ENCODE measurements at places on chromosomes 16 and 17.

- no peak for DNase-seq
These were observed 115.5 kb upstream of the SMURF2 start for GRCh38 chr17:64777415-64778239.

DNA sequence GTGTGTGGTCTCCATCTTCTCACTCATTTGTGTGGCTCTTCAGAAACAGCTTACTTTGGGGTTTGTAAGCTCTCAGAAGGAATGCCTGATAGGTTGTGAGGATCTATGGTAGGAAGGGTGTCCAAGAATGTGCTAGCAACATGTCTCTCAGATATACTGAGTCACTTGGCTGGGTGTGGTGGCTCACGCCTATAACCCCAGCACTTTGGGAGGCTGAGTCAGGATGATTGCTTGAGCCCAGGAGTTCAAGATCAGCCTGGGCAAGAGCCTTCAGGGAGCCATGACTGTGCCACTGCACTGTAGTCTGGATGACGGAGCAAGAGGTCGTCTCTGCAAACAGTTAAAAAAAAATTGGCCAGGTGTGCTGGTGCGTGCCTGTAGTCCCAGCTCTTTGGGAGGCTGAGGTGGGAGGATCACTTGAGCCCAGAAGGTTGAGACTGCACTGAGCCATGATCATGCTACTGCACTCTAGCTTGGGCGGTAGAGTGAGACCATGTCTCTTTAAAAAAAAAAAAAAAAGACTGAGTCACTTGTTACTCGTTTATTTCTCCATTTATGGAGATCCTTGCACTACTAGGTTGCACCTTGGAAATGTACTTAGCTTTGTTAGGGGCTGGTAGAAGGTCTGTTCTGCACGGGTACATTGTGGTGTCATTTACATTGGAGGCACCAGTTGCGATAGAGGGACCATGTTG lies 232.0 kb downstream of the SNX29 start:
- DNase-seq: no peak

DNA sequence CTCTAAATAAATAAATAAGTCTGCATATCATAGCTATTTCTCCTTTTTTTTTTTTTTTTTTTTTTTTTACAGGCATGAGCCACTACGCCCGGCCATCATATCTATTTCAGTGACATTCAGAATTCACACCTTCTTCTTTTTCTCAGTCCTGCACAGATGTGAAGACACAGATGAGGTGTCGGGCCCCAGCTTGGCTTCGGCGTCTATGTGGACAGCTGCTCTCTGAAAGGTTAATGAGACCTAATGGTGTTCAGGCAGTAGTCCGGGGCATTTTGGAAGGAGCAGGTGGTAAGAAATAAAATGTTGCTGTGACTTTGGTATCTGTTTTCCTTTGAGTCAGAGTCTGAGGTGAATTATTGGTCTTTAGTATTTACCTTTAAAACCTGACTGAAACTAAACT lies 23.6 kb downstream of the TANGO6 start:
- DNase-seq: no peak

- DNase-seq: no peak
These were observed 30.3 kb upstream of the CDC42EP4 start for GRCh38 chr17:73342050-73342522.

DNA sequence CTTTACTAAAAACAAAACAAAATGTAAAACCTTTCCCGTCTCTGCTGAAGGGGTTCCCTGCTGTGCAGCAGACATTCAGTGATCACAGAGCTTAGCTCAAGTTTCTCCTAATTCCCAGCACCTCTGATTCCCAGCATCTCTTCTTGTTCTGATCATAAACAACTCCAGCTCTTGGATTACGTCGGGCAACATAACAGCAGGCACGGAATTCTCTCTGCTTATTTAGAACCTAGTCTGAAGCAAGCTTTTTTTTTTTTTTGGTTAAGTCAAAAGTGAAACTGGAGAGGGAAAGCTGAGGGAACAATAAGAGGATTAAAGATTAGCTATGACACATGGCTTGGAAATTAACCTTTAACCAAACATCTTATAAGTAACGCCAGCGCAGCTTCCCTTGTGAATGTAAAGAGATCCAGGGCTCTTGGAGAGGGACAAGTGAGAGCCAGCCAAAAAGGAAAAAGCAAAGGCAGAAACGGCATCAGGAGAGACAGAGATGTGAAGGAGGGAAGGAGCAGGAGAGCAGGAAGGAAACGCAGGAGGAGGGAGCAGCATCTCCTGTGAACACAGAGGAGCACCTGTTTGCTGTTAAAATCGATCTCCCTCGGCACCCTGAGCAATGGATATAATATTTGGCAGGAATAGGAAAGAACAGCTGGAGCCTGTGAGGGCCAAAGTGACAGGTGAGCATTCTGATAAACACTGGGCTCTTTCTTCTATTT lies at the start of gene BCO1:
Gene BCO1, plus strand, starts transcription at position 394 of the 716 bp plus-strand sequence. Its CDS starts 220 bp downstream, at position 614.
- DNase-seq: no peak

GRCh38 chr17:50955160-50955559 lies 89.0 kb upstream of the TOB1 start:
- DNase-seq: no peak

DNA sequence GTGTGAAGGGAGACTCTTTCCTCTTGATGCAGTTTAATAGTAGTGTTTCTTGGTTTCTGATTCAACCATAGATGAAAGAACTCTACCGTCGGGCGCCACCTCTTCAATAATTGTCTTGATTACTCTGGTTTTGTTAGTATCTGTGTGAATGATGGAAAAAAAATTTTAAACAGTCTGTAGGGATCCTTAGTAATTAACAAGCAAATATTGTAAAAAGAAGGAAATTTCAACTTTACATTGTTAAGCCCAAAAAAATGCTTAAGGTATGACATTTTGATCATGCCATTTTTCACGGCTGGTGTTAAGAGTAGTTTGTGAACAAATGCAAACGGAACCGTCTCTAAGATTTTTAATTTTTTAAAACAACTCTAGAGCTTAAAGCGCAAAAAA lies 4.1 kb downstream of the KRT10 start:
- no peak for DNase-seq

DNA sequence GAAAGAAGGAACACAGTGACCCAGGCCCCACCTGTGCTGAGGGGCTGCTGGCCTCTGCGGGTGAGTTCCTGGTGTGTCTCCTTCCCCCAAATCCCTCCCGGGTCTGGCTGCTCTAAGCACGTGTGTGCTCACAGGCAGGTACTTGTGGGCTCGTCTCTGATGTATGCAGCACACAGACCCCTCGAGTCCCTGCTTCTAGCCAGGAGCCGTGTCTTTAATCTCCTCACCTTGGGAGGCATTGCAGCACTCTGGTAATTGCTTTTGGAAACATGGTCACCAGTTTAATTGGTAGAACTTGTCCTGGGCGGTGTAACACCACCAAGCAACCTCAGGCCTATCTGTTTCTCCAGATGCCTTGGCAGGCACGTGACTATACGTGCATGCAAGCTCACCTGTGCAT lies 8.8 kb upstream of the RPL38 start:
- DNase-seq: no peak

GRCh38 chr17:27559506-27560481 lies 71.2 kb upstream of the LGALS9 start:
- no peak for DNase-seq

GRCh38 chr17:30101686-30102390 lies 14.8 kb upstream of the NSRP1 start:
- no peak for DNase-seq

GRCh38 chr17:28748852-28749515 lies 5.2 kb downstream of the TRAF4 start:
- no peak for DNase-seq
